Neural progenitor cell (in vitro differentiated cells): ENCODE measurements at places on chromosomes 11 and 22. TPM values are rescaled to one million over a fixed set of nuclear protein-coding genes. Genes with fewer than 3 reads are reported as not detected.

Gene C11orf91
- total RNA-seq, result not detected in 2 replicates

Gene UBQLN3
- total RNA-seq, result 0.37 and 0.39 TPM in 2 replicates

Gene AHNAK
- 14.9 and 15.0 TPM in 2 replicates for total RNA-seq

Gene RIMBP3C
- total RNA-seq, result 0.81 and 1.2 TPM in 2 replicates

Gene PTGDR2
- total RNA-seq, result 0.06 TPM in 1 of 2 replicates, not detected in the other

GRCh38 chr22:31876156-31876920 lies 68.0 kb upstream of the YWHAH start:
- no peak overlapping the region for H3K27ac ChIP-seq
- no peaks in the 10 kb centered on the region for H3K4me1 ChIP-seq
- no peaks in the 10 kb centered on the region for H3K27me3 ChIP-seq
- H3K4me3 ChIP-seq, result no peak overlapping the region
- no peaks in the 10 kb centered on the region for H3K36me3 ChIP-seq

DNA sequence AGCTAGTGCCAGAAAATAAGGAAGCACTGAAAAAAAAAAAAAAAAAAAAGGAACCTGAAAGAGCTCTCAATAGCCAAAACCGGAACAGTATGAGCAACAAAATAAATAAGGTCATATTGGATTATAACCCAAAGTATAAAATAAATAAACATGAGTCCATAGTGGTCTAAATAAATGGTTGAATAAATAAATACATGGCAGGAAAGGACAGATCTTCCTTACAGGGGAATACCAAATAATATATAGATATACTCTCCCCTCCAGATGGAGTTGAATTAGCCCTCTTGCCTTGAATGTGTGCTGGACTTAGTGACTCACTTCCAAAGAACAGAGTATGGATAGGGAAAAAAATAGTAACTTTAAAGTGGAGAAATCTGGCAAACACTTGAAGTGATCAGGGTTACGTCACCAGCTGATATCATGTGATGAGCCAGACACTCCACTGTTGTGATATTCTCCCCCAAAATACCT lies 14.3 kb upstream of the ARRB1 start:
- no peak overlapping the region for H3K4me3 ChIP-seq
- H3K36me3 ChIP-seq, result no peaks in the 10 kb centered on the region
- no peaks in the 10 kb centered on the region for H3K4me1 ChIP-seq

DNA sequence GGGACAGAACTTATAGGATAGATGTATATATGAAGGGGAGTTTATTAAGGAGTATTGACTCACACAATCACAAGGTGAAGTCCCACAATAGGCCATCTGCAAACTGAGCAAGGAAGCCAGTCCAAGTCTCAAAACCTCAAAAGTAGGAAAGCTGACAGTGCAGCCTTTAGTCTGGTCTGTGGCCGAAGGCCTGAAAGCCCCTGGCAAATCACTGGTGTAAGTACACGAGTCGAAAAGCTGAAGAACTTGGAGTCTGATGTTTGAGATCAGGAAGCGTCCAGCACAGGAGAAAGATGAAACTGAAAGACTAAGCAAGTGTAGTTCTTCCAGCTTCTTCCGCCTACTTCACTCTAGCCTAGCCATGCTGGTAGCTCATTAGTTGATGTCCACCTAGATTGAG lies 799.6 kb upstream of the ARHGAP42 start:
- no peak overlapping the region for H3K27ac ChIP-seq
- H3K36me3 ChIP-seq, result no peaks in the 10 kb centered on the region
- no peaks in the 10 kb centered on the region for H3K27me3 ChIP-seq
- no peaks in the 10 kb centered on the region for H3K4me1 ChIP-seq

DNA sequence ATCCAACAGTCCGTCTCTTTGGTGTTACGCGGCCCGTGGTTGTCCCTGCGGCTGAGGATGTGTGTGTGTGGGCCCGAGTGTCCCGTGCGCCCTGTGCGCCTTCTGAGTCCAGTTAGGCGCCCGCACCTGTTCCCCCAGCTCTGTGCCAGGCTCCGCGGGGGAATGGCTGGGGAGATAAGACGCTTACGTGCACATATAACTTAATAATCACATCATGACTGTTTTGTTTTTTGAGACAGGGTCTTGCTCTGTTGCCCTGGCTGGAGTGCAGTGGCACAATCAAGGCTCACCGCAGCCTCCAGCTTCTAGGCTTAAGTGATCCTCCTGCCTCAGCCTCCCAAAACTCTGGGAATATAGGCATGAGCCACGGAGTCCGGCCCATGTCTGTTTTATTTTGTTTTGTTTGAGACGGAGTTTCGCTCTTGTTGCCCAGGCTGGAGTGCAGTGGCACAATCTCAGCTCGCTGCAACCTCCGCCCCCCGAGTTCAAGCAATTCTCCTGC lies 817 bp downstream of the ARL2 start:
- no peaks in the 10 kb centered on the region for H3K36me3 ChIP-seq
- no peaks in the 10 kb centered on the region for H3K27me3 ChIP-seq
- peak overlapping the region; percentile 61 for H3K4me3 ChIP-seq
- H3K27ac ChIP-seq, result peak overlapping the region; percentile 62
- no peak for DNase-seq

GRCh38 chr11:94623120-94623735 lies 56.1 kb downstream of the PIWIL4 start:
- H3K4me3 ChIP-seq, result no peak overlapping the region
- no peaks in the 10 kb centered on the region for H3K4me1 ChIP-seq
- no peaks in the 10 kb centered on the region for H3K36me3 ChIP-seq
- H3K27ac ChIP-seq, result no peak overlapping the region

- H3K27me3 ChIP-seq, result no peaks in the 10 kb centered on the region
- no peak overlapping the region for H3K4me3 ChIP-seq
- H3K4me1 ChIP-seq, result peaks cover 9% of the 10 kb centered on the region
Measured at GRCh38 chr11:68016904-68017817, 7.0 kb downstream of the ALDH3B1 start.

GRCh38 chr11:6611963-6612212 lies 128 bp downstream of the TAF10 start:
- H3K27ac ChIP-seq, result peak overlapping the region; percentile 3
- H3K4me1 ChIP-seq, result peaks cover 11% of the 10 kb centered on the region
- H3K4me3 ChIP-seq, result peak overlapping the region; percentile 85
- no peaks in the 10 kb centered on the region for H3K27me3 ChIP-seq
- H3K36me3 ChIP-seq, result peaks cover 4% of the 10 kb centered on the region
- DNase-seq, result no peak

DNA sequence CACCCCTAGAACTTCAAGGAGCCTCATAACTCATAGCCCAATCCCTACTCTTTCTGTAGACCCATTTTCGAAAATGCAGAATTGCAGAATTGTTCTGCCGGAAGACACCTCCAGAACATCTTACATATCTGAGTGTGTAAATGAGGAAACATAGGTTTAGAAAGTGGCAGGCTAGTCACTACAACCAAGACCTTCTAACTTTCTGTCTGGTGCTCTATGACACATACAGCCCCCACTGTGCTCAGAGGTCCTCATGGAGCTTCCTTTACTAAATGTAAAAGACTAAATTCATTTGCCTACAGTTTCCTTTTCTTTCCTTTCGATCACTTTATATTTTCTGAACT lies 132.1 kb upstream of the DDI1 start:
- H3K4me1 ChIP-seq, result no peaks in the 10 kb centered on the region
- DNase-seq, result no peak
- no peak overlapping the region for H3K27ac ChIP-seq
- no peaks in the 10 kb centered on the region for H3K36me3 ChIP-seq
- H3K4me3 ChIP-seq, result no peak overlapping the region

- DNase-seq, result no peak
- no peaks in the 10 kb centered on the region for H3K27me3 ChIP-seq
- H3K27ac ChIP-seq, result no peak overlapping the region
- H3K4me3 ChIP-seq, result no peak overlapping the region
Measured at GRCh38 chr11:26231252-26231661, 100.7 kb upstream of the ANO3 start.

GRCh38 chr11:64556044-64556720 lies 34.8 kb upstream of the SLC22A12 start:
- H3K36me3 ChIP-seq, result no peaks in the 10 kb centered on the region
- DNase-seq, result no peak
- no peak overlapping the region for H3K27ac ChIP-seq

DNA sequence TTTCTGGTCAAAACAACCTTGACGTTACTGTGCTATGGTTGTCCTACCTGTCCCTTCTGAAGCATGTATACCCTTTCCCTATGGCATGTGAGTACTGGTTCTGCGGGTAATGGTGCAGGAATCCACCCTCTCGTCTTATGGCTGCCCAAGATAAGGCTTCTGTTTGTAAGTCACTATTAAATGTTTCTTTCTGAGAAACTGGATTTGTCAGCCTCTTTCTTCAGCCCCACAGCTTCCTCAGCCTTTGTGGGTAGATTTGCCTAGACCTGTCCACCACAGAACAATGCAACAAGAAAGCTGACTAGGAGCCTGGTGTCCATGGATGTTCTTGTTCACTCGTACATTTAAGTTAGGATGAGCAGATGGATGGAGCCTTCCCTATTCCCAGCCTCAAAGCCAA lies 14.4 kb downstream of the MMP7 start:
- H3K27ac ChIP-seq, result no peak overlapping the region
- no peaks in the 10 kb centered on the region for H3K36me3 ChIP-seq

DNA sequence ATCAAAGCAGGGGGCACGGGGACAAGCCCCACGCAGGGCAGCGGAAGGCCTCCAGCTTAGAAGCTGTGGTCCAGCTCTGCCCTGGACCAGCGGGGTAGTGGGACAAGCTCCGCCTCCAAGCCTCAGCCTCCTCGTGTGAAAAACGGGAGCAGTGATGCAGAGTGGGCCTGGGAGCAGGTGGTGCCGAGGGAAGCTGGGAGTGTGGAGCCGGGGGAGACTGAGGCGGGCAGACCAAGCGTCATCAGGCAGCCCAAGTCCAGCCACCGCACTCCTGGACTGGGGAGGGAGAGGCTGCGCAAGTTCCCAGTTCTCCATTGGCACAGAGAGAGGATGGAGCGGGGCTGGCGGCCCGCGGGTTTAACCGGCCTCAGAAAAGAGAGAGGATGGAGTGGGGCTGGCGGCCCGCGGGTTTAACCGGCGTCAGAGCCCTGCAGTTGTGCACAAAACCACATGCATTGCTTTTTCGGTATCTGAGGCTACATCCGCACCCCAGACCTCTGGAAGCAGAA lies 68.1 kb upstream of the PHF21B start:
- peaks cover 19% of the 10 kb centered on the region for H3K4me1 ChIP-seq
- no peaks in the 10 kb centered on the region for H3K36me3 ChIP-seq
- no peak for DNase-seq
- H3K27me3 ChIP-seq, result no peaks in the 10 kb centered on the region

GRCh38 chr11:14451825-14452224 lies 47.8 kb downstream of the COPB1 start:
- no peaks in the 10 kb centered on the region for H3K4me1 ChIP-seq
- no peaks in the 10 kb centered on the region for H3K27me3 ChIP-seq
- no peak overlapping the region for H3K4me3 ChIP-seq
- no peaks in the 10 kb centered on the region for H3K36me3 ChIP-seq
- no peak overlapping the region for H3K27ac ChIP-seq
- DNase-seq, result no peak

GRCh38 chr11:12009617-12010321 lies 1.3 kb upstream of the DKK3 start:
- H3K27me3 ChIP-seq, result peaks cover 34% of the 10 kb centered on the region
- peaks cover 7% of the 10 kb centered on the region for H3K4me1 ChIP-seq
